Activated CD4-positive, alpha-beta memory T cell treated with anti-CD3 and anti-CD28 coated beads for 36 hours (primary cell): ENCODE measurements at places on chromosomes 2 and 18. TPM values are rescaled to one million over a fixed set of nuclear protein-coding genes. Genes with fewer than 3 reads are reported as not detected.

DNA sequence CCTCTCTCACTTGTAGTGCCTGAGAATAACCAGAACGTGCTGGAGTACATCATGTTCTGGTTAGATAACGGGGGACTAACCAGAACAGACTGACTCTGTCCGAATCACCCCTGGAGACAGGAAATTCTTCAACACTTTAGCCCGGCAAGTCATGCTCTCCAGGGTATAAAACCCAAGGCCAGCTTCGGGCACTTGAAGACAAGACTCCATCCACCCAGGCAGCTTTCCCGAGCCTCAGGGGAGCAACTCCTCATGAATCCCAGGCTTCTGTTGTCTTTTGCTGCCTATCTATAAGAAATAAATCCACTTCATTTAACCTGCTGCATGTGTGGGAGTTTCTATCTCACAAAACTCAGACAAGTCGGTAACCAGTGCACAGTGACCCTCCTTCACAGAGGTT is 99.6 kb downstream of the KCNF1 start:
- no peak for DNase-seq

DNA sequence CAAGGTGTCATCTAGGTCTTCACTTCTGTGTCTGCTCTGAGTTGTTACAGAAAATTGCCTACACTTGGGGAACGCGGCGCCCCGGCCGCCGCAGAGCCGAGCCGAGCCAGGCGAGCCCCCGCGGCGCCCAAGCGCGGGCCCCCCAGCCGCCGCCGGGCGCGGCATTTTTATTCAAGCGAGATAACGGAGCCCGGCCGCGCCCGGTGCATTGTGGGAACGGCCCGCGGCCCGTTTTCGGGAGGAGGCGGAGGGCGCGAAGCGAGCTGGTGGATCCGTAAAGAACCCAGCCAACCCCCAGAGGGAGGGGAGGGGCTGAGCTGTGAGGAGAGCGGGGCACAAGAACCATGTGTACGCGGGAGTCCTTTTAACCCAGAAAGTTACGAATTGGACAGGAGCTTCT is 191.8 kb downstream of the FTCDNL1 start:
- DNase-seq: peak; percentile 10

GRCh38 chr2:28516950-28517349 is 21.1 kb downstream of the PLB1 start:
- no peak for DNase-seq

DNA sequence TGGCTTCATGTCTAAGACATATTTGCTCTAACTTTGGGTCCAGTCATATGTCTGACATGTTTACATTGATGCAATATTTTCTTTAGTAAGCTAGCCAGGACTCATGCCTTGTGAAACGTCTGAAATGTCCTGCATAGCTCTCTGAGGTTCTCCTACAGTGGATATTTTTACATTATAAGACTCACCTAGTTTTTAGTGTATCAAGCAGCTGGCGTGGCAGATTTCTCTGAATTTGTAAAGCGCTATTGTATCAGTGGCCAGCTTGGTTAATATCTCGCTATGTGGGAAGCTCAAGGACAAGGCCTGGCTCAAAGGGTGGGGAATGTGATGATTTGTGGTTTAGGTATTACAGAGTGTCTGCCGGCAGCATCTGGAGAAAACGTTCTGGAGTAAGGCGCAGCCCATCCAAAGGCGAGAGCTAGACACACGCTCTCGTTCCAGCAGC is 164.3 kb downstream of the LTBP1 start:
- DNase-seq: no peak

GRCh38 chr2:204251158-204251997 is 293.9 kb upstream of the PARD3B start:
- DNase-seq: peak; percentile 26

- DNase-seq: no peak
These were observed 167.1 kb upstream of the FOSL2 start for GRCh38 chr2:28225473-28226080.

DNA sequence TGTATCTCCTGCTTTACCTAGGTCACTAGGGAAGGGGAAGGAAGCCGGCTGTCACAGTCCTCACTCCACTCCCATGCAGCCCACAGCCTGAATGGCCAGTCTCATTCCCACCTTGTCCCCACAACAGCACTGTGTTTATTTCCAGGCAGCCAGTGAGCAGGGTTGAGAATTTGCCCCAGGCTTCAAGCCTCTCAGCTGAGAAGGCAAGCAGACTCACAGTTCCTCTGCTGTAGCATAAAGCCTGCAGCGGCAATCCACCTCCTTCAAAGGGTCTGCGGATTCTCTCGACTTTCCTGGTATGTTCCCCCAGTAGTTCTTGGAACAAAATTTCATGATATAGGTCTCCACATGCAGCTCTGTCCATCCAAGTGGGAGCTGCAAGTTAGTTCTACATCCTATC is 262.9 kb upstream of the GULP1 start:
- DNase-seq: no peak

DNA sequence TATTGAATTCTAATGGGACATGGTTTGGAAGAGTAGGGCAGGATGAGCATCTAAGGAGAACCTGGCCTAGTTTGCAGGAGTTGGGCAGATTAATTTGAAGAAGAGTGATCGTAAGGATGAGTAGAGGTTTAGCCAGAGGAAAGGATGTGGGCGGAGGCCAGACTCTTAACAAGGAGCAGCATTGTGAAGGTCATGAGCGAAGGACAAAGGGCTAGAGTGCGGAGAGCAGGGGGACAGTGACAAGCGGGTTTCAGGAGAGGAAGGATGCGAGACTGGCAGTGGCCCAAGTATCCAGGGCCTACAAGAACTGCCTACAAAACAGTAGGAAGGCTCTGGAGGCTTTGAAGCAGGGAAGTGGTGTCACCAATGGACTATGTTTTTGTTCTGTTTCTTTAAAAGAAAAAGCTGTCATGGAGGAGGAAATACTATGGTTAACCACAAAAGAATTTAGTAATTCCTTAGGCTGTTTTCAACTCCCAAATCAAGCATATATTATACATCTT is 20.1 kb downstream of the SLC66A3 start:
- no peak for DNase-seq

DNA sequence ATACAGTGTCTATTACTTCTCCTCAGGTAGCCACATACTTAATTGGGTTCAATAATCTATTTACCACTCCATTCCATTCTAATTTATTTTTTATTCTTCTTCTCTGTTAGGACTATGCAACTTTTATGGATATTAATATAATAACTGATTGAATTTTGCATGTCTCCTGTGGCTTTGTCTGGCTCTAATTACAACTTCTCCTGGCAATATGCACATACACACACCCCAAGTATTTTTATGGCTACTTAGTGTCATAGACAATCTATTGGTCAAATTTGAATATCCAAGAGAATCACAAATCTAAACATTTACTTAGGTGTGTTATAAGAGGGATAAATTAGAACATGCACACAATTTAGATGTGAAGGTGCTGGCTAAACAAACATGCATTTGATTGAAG is 73.1 kb downstream of the BOD1L2 start:
- no peak for DNase-seq

The KCNG3 gene
- not detected for total RNA-seq

The CHRND gene
- total RNA-seq: not detected
